ENCODE measurements at places on chromosomes 16 and 17. TPM values are rescaled to one million over a fixed set of nuclear protein-coding genes. Genes with fewer than 3 reads are reported as not detected.

Gene KRT12
- not detected for total RNA-seq

Gene PLA2G10
- total RNA-seq, result not detected

Gene SYNRG
- 56.2 TPM for total RNA-seq

Gene SLC5A10
- total RNA-seq, result 0.25 TPM

Gene CACNG5
- total RNA-seq, result not detected

Gene TNFSF13
- total RNA-seq, result 4.3 TPM

Gene ZNRF1
- total RNA-seq, result 53.1 TPM
